GM12878 (cell line): ENCODE measurements at places on chromosomes 5 and 9.

DNA sequence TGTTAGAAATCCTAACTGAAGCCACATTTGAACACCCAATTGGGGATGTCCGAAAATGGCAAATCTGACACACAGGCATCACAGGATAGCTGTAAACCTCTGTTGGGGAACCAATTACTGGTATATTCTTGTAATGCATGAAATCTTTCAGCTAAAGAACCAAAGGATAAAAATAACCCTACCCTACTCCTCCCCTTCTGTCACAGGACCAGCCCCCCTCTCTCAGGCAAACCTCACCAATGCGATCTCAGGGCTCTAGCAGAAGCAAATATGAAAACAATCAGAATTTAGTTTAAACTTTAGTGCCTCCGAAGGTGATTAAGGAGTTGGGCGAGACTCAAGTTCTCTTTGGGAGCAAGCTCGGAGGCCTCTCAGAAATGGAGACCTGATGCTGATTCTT is 499.3 kb downstream of the SPOCK1 start:
- DNase-seq: no peak

DNA sequence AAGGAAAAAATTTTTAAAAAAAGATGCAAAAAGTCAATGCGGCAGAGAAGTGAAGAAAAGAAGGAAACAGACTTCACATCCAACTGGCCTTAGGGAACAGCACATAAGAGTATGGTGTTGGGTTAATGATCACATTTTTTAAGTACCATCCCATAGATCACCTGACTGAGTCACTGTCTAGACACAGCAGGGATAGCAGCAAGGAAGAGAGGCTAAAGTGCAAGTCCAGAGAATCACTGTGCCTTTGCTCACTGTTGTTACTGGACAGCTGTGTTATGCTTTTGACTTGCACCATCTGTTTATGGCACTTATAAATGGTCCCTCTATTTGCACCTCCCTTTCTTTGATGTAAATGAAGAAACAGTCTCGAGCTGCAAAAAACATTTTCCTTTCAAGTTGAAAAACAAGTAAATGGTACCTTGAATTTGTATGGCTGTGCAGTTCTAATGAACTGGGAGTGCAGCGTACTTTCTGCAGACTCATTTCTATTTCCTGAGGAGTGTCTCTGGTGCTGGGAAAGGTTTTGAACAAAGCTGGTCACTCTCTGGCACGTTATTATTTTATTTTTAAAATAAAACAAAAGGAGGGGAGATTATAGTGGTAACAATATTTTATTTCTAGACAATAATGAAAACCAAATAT is 84.2 kb downstream of the TRPM6 start:
- DNase-seq: no peak

DNA sequence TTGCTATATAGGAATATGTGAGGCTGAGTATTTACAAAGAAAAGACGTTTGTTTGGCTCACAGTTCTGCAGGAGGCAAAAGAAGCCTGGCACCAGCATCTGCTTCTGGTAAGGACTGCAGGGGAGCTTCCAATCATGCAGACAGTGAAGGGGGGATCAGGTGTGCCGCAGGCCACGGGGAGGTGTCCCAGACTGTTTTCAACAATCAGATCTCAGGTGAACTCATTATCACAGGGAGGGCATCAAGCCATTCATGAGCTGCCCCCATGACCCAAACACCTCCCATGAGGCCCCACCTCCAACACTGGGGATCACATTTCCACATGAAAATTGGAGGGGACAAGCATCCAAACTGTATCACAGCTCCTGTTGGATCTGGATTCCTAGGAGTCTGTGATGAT is 30.4 kb upstream of the TRIM14 start:
- no peak for DNase-seq

DNA sequence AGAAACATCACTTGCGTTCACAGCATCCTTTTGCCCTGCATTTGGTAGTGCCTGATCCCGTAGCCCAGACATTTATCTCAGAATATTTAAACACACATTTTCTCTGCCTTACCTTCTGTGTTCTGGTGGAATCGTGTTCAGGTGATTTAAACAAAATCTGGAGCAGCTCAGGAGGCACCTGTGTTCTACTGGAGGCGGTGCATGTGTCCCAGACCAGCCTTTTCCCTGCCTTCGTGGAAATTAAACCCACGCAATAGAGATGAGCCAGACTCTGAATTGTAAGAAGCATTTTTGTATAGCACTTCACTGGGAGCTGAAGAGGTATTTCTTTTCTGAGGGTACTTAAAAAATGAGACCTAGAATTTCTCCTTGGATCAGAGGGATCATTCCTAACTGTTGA is 212.5 kb downstream of the MAST4 start:
- DNase-seq: no peak
